ENCODE measurements at places on chromosomes 1 and 21.

- DNase-seq = no peak
Measured at GRCh38 chr1:205610036-205610435, 21.8 kb downstream of the ELK4 start.

- no peak for DNase-seq
Measured at GRCh38 chr1:209835782-209836298, 8.1 kb downstream of the UTP25 start.

DNA sequence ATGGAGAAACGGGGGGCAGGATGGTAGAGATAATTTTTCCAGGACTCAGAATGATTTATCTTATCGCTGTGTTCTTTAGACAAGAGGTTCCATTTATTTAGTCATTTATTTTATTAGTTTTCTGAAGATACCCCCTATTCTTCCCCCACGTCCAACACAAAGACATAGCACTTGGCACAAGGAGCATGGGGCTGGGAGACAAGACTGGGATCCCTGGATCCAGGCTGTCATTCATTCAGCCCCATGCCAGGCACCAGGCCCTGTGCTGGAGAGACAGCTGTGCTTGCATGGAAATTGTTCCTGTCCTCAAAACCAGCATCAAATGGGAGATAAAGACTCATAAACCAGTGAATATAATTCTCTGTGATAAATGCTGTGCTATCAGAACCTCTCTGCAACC, 27.1 kb upstream of the PLXNA2 start:
- DNase-seq = no peak

DNA sequence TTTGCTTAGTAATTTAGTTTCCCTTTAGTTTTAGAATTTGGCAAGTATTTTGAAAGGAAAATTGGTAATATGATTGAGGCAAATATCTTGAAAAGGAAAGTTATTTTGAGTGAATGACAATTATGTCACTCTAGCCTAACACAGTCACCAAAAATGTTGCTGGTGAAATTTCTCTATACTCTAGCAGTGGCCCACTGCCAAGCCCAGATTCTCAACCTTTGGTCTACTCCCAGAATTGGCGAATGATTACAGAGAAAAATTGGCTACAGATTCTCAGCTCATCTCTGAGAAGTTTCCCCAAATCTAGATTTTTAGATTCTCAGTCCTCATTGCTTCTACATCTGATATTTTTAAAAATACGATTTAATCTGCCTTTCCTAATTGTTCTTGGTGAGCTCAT, 84.9 kb downstream of the PIGK start:
- DNase-seq = no peak

- DNase-seq = no peak
Measured at GRCh38 chr1:56403321-56403720, 176.0 kb downstream of the PLPP3 start.

DNA sequence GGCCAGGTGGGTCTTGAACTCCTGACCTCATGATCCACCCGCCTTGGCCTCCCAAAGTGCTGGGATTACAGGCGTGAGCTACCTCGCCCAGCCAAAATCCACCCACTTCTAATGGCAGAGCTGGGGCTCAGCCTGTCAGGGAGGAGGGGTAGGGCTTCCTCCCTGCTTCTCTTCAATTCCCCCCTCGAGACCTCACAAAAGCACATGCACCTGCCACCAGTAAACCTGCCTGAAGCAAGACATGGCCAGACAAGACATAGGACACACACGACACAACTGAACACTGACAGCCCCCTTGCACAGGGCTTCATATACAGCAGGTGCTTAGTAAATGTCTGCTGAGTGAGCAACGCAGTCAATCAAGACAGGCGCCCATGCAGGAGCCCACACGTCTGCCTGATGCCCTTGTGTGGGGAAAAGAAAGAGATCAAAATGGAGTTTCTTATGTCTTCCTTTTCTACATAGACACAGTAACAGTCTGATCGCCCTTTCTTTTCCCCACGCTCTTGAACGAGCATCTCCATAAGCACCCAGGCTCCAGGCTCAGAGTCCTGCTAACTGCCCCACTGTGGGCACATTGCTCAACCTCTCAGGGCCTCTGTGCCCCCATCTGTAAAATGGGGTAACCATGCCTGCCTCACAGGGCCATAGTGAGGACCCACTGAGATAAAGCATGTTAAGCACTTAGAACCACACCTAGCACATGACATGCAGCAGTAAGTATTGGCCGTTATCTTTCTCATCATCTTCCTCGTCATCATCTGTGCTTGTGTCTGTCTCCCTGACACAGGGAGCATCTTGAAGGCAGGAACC, 8.8 kb downstream of the SDC3 start:
- DNase-seq = no peak

DNA sequence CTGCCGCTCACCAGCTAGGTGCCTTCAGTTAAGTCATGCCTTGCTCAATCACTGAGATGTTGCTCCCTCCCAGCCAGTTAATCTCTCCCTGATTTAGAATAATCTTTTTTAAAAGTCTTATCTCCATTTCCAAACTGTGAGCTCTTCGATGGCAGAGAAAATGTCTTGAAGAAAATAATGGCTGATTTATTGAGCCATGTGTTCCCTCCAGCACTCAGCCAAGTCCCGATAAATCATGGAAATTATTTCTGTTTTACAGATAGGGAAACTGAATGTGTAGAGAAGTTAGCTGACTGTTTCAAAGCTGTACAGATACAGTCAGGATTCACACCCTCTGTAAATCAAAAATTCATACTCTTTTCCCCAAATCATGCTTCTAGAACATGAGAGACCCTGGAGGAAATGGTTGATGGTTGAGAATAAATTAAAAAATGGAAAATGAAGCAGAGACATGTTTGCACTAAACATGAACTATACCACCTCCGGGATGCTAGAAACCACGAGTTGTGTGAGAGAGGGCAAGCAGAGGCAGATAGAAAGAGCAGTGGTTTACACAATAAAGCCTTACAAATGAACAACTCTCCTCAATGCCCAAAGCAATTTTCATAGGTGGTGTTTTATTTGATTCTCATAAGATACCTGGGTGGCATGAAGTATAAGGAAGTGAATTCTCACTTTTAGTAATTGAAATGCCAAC, 376.4 kb downstream of the PLPP3 start:
- DNase-seq = no peak

- no peak for DNase-seq
Measured at GRCh38 chr1:155013632-155014031, 11.0 kb downstream of the ZBTB7B start.

DNA sequence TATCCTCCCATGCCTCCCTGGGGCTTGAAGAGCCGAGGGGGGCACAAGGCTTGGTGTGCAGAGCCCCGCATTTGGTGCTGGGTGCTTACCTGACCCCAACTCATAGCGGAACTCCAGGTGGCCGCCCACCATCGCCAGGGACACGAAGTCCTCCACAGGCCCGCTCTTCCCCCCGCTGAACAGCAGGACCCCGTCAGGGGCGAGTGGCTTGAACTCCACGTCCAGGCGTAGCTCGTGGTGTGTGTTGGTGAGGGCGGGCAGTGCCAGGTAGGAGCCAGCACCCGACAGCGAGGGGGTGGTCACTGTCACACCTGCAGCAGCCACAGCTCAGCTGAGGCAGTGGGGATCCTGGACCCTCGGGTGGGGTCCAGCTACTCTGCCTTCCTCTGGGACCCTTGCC, 17.2 kb downstream of the LDLRAD2 start:
- DNase-seq = no peak
